ENCODE measurements at places on chromosomes 2 and 18. TPM values are rescaled to one million over a fixed set of nuclear protein-coding genes. Genes with fewer than 3 reads are reported as not detected.

DNA sequence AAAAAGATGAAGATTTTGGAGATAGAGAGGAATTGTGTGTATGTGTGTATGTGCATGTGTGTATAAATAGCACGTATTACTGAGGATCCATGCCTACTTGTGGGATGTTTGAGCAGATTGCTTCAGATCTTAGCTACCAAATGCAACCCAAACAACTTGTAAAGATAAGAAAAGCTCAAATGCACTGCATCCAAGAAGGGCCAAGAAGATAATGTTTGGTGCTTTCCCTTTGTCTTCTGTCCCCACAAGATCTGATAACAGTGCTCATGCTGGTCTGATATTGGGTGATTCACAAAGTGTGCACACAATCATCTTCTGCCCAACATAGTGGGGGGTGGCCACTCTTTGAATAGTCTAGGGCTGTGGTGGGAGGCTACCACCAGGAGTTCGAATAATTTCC is 284.8 kb upstream of the CYRIA start:
- no peak for DNase-seq

- no peak for DNase-seq
Measured at GRCh38 chr2:216681683-216682082, 13.7 kb downstream of the IGFBP5 start.

DNA sequence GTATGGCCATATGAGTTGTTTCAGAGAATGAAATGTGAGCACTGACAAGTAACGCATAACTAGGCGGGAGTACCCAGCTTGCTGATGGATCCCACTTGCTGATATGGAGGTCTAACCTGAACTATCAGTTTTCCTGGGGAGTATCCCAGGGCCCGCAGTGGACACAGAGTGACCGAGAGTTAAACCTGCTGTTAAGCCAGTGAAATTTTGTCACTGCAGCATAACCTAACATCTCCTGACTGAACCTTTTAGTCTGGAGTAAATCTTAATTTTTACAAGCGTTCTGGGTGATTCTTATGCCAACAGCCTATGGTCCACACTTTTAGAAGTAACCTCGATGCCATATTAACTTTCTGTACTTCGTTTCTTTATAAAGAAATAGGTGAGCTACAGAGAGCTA is 54.4 kb downstream of the TGFA start:
- no peak for DNase-seq

DNA sequence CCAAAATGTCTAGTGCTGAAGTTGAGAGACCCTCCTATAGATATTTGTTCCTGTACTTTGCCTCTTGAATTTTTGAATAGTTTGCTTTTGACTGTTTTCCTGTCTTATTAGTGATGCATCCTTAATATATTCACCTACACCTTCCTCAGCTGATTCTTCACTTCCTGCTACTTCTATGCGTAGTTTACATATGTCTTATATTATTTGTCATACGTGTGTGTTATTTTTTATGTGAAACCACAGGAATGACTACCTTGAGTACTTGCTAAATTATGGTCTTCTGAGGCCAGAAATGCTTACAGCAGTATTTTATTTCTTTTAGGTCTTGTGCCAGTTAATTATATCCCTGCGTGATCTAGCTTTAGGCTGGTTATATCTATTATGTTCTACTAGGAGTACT is 9.9 kb downstream of the UBE2E3 start:
- no peak for DNase-seq

GRCh38 chr18:33326975-33327374 is 113.5 kb downstream of the CCDC178 start:
- DNase-seq: no peak

SCTR gene
- 21.3 TPM for polyA plus RNA-seq
